Activated naive CD8-positive, alpha-beta T cell treated with anti-CD3 and anti-CD28 coated beads, Interleukin-2, amount 50 U/mL, for 16 hours (primary cell): ENCODE measurements at places on chromosomes 16 and 17.

DNA sequence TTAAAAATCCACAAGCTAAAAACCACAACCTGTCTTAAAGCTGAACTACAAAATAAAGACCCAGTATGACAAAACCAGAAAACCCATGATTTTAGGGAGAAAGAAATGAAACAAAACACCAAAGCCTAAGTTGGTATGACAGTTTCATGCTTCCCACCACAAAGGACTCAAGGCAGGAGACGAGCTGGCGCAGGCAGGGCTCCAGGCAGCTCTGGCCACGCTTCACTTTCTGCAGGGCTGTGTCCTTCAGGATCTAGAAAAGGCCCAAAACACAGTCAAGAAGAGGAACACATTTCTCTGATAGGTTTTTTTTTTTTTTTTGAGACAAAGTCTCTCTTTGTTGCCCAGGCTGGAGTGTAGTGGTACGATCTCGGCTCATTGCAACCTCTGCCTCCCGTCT lies 75.3 kb downstream of the WDR59 start:
- DNase-seq, result no peak

- DNase-seq, result no peak
These were observed 113.4 kb upstream of the CDH8 start for GRCh38 chr16:62149631-62150030.

- DNase-seq, result no peak
These were observed 6.5 kb downstream of the HIGD1B start for GRCh38 chr17:44854192-44854591.

- no peak for DNase-seq
These were observed 89.7 kb upstream of the MPHOSPH6 start for GRCh38 chr16:82259731-82260130.

GRCh38 chr17:53942898-53943297 lies 120.2 kb downstream of the KIF2B start:
- no peak for DNase-seq

DNA sequence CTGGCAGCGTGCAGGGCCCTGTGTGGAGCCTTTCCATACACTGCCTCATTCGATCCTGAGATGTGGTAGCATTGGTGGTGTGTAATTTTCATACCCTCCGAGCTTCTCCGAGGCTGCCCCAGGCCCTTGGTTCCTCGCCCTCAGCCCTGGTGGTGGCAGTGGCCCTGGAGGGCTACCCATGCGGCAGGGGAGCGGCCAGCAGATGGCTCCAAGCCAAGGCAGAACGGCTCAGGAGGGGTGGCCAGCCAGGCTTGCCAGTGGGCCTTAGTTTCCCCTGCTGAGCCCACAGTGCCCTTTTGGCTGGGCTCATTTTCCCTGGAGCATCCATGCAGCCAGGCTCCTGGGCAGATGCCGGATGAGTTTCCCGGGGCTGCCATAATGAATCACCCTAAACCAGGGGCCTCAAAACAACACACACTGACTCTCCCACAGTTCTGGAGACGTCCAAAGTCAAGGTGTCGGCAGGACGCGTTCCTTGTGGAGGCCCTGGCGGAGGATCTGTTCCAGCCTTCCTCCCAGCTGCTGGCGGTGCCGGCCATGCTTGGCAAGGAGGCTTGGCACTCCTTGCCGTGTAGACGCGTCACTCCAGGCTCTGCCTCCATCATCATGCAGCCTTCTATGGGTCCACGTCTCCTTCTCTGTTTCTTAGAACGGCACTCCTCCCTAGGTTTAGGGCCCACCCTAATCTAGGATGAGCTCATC lies 158.8 kb upstream of the GSE1 start:
- no peak for DNase-seq
